ENCODE measurements at places on chromosomes 3 and 15.
A peak's percentile ranks its signal among the peaks of the same experiment; 100 is the strongest.

- DNase-seq: no peak
These were observed 15.6 kb upstream of the PRTG start for GRCh38 chr15:55758580-55758986.

GRCh38 chr3:136990826-136991225 lies 33.0 kb downstream of the IL20RB start:
- no peak for DNase-seq

DNA sequence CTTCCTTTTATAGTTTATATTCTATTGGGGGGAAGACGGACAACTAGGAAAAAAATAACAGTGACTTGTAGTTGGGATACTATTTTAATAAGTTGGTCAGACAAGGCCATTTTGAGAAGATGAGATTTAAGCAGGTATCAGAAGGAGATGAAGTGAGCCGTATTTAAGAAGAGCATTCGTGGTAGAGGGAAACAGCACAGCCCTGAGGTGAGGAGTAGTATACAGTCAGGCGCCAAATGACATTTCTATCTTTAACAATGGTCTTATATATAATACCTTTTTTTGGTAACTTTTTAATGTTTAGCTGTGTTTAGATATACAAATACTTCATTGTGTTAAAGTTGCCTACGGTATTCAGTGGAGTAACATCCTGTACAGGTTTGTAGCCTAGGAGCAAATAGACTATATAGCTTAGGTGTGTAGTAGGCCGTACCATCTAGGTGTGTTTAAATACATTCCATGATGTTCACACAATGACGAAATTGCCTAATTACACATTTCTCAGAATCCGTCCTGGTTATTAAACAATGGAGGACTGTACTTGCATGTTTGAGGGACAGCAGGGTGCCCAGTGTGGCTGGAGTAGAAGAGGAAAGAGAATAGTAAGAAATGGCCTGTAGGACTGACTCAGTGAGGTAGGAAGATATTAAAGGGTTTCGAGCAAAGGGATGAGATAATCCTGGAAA lies 1.6 kb downstream of the NKTR start:
- DNase-seq: no peak

- DNase-seq: no peak
These were observed 57.9 kb upstream of the PSMD6 start for GRCh38 chr3:64081235-64081630.

DNA sequence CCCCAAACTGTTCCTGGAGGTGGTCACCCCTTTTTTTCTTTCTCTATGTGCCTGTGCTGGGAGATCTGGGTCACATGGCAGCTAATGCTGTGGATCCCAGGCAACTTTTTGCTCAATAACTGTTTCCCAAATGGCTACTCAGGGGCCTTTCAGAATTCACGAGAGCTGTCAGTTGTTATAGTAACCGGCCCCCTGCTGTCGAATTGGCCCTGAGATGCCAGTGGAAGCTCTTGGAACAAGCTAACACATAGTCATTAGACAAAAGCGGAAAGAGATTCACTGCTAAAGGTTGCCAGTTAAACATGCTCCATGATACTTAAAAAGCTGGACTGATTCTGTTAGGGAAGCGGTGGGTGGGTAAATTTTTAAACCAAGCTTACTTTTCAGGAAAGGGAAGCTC lies 144.1 kb downstream of the FEZF2 start:
- no peak for DNase-seq

DNA sequence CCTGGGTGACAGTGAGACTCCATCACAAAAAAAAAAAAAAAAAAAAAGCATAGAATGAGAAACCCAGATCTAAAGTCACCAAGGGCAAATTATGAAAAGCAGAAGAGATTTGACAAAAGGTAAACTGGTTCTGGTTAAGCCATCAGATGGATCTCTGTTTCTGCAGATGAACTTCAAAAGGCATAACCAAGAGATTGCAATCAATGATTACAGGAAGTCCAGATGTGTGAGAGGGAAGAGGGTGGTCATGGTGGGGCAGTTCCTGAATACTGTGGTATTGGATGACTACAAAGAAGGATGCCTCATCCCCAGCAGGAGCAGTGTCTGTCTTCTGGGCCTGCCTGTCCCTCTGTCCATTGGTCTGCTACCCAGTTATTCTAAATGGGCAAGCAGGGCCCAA lies 3.8 kb downstream of the P4HTM start:
- DNase-seq: no peak

GRCh38 chr3:139930211-139930610 lies 4.8 kb upstream of the CLSTN2 start:
- DNase-seq: no peak

- no peak for DNase-seq
These were observed 9.8 kb downstream of the GMPS start for GRCh38 chr3:155880286-155880685.

- DNase-seq: peak; percentile 54
These were observed 99.5 kb upstream of the KCNMB2 start for GRCh38 chr3:178436773-178437172.

DNA sequence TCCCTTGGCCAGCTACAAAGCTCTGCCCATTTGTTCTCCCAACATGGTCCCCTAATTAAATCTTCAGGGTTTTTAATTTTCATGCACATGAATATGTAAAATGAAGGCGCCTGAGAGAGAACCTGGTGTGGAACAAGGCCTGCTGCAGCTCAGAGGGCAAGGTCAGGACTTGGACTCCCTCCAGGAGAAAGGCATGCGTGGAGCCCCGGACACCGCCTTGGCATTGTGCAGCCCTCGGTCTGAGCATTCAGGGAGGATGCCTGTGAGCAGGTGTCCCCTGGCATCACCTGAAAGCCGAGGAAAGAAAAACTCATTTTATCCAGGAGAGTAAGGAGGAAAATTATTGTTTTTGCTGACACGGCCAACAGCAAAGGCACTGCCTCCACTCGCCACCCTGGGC lies 33.8 kb upstream of the EPHB1 start:
- no peak for DNase-seq

- no peak for DNase-seq
These were observed 148.8 kb upstream of the HES1 start for GRCh38 chr3:193987186-193987585.

DNA sequence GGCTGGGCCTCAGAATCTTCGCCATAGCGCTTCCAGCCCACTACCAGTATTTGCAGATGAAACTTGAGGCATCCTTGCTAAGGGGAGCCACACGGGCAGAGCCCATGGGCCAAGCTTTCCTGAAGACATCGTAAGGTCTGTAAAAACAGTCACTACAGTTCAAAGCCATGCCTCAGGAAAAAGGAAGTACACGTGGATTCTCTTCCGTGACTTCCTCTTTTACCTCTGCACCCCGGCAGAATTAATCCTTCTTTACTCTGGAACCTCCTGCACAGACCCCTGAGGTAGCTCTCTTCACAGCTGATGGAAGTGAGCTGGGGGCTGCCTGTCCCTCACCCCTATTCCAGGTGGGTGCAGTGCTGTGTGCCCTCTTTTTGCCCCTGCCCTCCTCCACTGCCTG lies 129.2 kb downstream of the CHDH start:
- no peak for DNase-seq

DNA sequence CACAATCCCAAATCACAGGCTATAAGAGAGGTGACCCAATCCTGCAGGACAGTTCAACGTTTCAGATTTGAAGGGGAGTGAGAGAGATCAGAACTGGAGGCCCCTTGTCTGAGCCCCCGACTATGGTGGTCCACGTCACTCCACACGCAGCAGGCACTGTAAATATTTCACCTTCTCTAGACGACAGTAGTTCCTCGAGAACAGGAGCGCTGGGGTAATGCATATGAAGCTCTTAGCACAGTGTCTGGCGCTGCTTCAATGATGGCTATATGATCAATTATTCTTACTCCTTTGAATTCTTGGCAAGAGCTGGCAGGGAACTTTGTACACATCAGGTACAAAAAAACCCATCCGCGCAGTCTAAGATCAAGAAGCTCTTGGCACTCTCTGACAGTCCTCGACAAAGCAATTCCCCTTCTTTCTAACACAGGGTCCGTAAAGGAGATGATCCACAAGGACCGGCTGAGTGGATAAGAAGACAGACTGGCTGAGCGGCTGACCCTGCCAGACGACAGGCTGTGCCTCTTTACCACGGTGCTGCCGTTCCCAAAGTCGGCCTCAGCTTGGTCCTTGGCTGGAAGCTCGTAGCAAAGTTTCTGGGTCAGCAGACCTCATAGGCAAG lies 522 bp upstream of the NRROS start:
- DNase-seq: no peak

GRCh38 chr15:49435174-49435573 lies 12.1 kb downstream of the FGF7 start:
- DNase-seq: no peak

GRCh38 chr15:63972801-63973200 lies 73.5 kb downstream of the DAPK2 start:
- DNase-seq: no peak

GRCh38 chr3:43405888-43406642 lies 119.7 kb downstream of the SNRK start:
- no peak for DNase-seq

- DNase-seq: no peak
These were observed 833.5 kb upstream of the CADM2 start for GRCh38 chr3:84125201-84125721.

GRCh38 chr15:90020021-90020735 lies 19.1 kb downstream of the ZNF710 start:
- no peak for DNase-seq

DNA sequence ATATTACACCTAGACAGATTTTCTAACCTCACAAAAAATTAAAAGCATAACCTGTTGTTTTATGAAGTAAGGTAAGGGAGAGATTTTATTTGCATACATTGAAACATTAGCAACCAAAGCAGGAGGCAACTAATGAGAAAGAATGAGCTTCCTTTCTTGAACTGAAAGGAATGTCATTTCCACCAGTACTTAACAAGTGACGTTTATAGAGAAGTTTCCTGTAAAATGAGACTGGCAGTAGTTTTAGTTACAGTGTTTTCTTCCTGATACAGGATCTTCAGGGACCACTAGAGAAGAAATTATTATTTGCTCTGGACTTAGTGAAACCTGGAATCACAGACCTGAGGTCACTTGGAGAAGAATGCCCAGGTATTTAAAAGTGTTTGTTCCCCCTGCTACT lies 27.4 kb upstream of the FRMD5 start:
- DNase-seq: no peak

- DNase-seq: no peak
These were observed 24.0 kb upstream of the SPTSSB start for GRCh38 chr3:161395115-161396012.

DNA sequence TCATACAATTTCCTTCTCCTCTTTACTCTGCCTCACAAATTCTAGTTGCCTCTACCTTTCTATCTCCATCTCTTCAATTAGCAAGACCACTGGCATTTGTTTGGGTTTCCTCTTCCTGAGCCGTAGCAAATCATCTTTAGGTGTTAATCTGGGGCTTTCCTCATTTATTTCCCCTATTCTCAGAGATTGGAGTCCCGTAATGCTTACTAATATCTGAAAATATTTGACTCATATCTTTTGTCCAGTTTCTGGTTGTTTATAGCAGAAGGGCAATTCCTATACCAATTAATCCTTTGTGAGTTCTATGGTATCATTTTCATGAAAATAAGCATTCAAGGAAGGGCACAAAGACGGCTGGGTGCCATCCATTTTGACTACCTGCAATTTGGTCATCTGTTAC lies 103.7 kb downstream of the NR2E3 start:
- DNase-seq: peak; percentile 38

Data from GM13977 (cell line).